Kidney tubule cell (primary cell): ENCODE measurements at places on chromosomes 7 and 10.

DNA sequence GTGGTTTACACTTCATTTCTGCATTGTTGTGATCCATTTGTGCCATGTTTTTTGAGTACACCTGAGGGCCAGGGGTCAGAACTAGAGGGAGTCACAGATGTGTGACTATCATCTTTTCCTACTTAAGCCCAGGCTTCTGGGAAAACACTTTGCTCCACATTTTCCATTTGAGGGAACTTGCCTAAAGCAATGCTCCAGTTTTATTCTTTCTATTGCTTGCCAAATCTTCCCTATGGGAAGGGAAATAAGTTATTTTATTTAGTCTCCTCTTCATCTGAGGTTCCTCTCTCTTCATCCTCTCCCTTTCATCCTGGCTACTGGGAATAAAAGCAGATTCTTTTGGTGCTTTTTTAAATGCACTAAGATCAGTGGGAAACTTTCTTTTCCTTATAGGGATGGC is 179.9 kb upstream of the PRSS58 start:
- DNase-seq = no peak

DNA sequence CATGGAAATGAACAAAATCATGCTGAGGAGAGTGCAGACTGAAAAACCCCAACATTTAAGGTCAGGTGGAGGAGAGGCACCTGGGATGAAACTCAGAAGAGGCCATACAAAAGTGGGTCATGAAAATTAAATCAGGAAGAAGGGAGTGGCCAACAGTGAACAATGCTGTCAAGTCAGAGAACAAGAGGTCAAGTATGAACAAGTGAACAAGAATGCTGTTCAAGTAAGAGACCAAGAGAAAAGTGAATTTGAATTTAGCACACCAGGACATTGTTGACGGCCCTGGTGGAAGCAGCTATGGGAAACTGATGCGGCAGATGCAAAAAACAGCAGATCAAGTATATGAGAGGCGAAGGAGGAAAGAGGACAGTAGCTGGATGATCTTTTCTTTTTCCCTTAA is 7.9 kb downstream of the CEP41 start:
- peak; percentile 52 for DNase-seq

- DNase-seq = no peak
Observed at GRCh38 chr7:116150588-116150987, 59.8 kb upstream of the TES start.

DNA sequence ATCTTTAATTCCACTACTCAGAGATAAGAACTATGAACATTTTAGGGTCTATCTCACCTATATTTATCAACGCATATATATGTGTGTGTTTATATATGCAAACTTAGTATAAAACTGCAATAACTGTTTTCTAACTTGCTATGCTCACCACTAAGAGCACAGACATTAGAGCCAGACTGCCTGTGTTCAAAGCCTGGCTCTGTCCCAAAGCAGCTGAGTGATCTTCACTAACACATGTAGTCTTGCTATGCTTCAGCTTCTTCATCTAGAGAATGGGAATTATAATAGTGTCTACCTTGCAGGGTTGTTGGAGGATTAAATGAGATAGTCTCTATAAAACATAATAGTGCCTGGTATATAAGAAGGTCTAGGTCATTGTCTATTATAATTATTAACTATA is 165.5 kb downstream of the MAGI2 start:
- DNase-seq = no peak

DNA sequence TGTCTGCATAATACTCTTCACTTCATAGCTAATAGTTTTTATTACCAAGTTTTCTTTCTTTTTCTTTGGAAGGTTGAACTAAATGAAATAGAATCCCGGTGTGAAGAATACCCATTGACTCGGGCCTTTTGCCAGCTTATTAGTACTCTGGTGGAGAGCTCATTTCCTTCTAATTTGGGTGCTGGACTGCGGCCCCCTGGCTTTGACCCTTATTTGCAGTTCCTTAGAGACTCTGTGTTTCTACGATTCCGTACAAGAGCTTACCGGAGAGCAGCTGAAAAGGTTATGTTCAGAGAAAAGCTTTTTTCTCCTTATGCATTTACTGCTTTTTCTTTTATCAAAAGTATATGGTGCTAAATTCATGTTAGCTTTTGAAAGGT is 40.2 kb downstream of the NUP205 start:
- DNase-seq = no peak

DNA sequence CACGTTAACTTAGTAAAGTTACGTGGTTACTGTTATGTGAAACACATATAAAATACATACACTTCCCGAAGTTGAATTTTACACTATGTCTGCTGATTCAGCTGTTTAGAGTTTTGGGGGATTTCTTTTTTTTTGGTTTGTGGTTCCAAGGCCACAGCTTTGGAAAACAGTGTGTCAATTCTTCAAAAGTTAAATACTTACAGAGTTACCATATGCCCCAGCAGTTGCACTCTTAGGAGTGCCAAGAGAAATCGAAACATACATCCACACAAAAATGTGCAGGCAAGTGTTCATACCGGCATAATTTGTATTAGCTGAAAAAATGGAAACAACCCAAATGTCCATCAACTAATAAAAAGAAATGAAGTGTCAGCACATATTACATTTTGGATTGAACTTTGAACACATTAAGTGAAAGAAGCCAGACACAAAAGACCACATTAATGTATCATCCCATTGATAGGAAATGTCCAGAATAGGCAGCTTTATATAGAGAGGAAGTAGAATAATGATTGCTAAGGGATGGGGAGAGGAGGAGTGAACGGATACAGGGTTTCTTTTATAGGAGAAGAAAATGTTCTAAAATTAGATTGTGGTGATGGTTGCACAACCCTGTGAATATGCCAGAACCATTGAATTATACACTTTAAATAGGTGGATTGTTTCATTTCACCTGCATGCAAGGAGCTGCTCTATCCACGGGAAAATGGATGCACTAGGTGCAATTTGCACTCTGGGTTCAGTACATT is 17.6 kb downstream of the APBB1IP start:
- DNase-seq = no peak

DNA sequence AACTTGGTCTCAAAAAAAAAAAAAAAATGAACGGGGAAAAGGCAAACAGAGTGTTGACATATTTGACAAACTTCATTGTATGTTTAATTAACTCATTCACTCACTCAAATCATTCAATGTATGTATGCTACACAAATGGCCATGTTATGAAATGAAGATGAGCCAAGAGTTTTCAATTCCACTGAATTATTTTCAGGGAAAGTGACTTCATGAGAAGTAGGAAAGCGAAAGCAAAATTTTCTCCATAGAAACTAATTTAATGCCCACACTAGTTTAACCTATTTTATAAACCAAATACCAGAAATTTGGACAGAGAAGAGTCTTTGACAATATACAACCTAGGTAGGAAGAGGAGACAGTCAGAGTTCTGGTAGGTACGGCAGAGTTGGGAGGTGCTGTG is 119.5 kb downstream of the HIPK2 start:
- DNase-seq = no peak

DNA sequence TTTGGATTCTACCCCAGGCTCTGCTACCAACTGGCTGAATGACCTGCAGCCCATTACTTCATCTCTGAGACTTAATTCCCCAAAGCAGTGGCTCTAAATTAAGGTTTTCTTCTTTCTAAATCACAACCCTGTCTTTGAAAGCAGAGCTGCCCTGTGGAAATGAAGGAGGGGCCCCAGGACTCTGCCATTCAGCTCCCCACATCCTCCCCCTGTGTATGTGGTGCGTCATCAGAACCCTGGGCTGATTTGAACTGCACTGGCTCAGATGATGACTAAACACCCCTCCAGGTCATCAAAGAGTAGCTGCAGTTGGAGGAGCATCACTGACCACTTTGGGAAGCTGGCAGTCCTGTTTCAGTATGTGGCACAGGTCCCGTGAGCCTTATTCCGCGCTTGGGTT is 46.6 kb downstream of the BPGM start:
- peak; percentile 63 for DNase-seq

- no peak for DNase-seq
Observed at GRCh38 chr10:57222603-57223002, 861.5 kb upstream of the ZWINT start.
